ENCODE measurements at places on chromosomes 1 and 21.
A peak's percentile ranks its signal among the peaks of the same experiment; 100 is the strongest.

- DNase-seq, result peak; percentile 74
These were observed 44.7 kb upstream of the GOLT1A start for GRCh38 chr1:204258213-204259115.

DNA sequence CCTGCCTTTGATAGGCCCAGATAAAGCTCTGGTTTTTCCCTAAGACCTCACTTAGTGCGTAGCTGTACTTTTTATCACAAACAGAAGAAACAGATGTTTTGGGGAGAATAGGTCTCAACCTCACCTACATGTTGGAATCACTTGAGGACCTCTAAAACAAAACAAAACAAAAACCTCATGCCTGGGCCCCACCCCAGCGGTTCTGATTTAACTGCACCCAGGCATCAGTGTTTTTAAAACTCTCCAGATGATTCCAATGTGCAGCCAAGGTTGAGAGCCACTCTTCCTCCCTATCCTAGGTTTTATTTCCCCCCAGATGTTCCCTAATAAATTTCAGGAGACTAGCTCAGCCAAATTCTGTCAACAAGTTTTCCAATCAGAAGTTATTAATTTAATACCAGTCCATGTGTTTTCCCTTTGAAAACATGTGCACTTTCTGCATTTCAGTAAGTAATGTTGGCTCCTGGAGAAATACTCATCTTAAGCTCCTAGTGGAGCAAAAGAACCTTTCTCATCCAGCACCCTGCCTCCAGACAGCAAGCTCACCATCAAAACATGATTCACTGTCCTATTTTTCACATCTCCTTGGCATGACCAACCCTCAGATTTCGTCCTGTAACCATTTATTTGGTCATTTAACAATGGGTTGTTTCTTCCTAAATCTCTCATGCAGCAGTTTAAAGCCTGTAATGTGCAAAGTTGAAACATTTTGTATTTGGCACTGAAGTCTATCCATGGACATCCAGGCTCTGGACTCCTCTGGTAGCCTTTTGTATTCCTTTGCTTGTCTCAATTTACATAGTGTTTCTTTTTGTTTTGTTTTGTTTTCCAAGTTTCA, 27.5 kb downstream of the LRRC8C start:
- DNase-seq, result no peak

DNA sequence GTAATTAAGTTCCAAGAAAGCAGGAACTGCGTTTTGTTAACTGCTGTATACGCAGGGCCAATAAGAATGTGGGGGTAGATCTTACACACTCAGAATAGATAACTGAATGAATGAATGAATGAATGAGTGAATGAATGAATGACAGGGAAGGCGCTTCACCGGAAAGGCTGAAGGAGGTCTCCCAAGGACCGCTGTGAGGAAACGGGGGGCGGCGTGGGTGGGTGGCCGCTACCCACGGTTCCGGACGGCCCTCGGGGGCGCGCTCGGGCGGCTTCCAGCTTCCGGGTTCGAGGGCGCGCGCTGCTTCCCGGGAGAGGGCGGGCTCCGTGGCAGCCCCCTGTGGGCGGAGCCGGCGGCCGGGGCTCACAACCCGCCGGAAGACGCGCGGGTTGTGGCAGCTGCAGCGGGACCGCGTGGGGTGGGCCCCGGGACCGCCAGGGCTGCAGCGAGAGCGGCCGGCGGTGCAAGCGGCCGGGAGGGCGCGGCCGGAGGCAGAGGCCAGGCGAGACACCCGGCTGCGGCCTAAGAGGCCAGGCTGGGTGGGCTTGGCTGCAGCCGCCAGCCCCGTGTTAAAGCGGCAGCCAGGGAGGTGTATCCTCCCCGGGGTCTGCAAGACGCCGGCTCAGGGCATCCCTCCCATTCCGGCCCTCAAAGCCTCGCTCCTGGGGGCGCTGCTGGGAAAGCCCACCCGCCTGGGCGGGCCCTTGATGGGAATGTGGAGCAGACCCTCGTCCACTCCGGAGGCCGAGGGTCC, at the start of gene ZFP69:
TSS of gene ZFP69 (plus strand) at position 367 of the 754 bp plus-strand sequence. CDS start 2,072 bp downstream, outside the sequence.
- peak; percentile 78 for DNase-seq

GRCh38 chr21:37041706-37042271, 31.1 kb downstream of the PIGP start:
- DNase-seq, result no peak

DNA sequence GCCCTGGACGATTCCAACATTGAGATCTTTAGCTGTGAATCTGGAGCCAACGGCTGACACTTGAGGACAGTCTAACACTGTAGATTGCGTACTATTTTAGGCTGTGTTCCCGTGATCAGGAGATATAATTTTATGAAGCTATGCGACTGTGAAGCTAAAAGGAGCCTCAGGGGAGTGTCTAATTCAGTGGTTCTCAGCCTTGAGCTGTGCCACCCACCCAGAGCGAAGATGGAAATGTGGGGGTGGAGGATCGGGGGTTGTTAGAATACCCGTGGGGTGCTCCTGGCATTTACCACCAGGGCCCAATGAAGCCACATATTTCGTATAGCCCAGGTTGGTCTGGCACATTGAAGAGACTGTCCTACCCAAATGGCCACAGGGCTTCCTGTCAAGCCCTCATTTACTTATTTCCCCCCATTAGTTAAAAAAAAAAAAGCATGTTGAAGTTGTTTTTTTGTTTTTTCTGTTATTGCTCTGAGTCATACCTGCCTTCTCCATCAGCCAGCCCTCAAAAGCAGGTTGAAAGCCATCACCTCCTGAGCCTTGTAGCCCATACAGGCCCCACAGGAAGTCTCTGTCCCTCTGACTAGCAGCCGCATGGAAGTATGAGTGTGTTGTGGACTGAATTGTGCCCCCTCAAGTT, 141.7 kb downstream of the GALNT2 start:
- DNase-seq, result no peak

DNA sequence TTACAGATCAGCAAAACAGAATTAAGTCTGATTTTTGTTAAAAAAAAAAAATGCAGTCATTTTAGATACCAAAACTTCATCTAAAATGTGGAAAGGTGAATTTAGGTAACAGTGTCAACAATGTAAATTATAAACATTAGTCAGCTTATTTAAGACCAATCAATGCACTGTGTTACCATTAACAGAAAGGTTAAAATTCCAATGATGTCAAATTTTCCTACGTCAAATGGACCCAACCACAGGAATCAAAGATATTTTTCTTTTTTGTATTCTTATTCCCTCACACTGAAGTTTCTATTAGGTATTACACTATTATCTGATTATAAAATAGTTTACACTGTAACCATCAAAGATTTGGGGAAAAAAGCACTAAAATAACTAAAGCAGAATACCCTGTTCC, 6.5 kb downstream of the ARHGAP29 start:
- no peak for DNase-seq

DNA sequence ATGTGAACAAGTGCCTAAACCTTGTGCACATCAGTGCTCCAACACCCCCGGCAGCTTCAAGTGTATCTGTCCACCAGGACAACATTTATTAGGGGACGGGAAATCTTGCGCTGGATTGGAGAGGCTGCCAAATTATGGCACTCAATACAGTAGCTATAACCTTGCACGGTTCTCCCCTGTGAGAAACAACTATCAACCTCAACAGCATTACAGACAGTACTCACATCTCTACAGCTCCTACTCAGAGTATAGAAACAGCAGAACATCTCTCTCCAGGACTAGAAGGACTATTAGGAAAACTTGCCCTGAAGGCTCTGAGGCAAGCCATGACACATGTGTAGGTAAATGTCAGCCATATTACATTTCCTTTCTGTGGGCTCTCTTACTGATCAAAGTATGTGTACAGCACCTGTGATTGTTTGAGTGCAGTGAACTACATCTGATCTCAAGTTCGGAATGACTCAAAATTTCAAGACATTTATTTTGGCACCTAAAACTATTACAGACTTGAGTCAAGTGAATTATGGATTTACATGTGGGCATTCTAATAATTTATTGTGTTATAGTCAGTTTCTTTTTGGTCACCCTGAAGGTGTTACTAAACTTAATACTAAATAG, 196.5 kb downstream of the TPR start:
- no peak for DNase-seq

DNA sequence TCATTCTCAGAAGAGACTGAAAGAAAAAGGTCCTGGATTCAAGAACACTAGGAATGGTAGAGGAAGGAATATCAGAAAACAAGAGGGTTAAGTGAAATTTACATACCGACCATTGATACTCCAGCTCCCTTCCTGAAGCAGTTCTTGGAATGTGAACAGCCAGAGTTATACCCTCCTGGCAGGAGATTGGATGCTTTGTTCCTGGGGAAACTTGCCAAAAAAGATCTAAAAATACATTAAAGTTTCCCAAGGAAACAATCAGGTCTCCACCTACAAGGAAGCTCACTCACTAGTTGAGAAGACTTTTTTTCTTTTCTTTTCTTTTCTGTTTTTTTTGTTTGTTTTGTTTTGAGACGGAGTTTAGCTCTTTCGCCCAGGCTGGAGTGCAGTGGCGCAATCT, 91.1 kb downstream of the HLX start:
- peak; percentile 31 for DNase-seq

GRCh38 chr1:228362141-228362883, 44.3 kb downstream of the TRIM11 start:
- DNase-seq, result no peak

- no peak for DNase-seq
These were observed 112.8 kb upstream of the ADAMTS5 start for GRCh38 chr21:27079636-27080240.

- no peak for DNase-seq
These were observed 391.5 kb downstream of the NTNG1 start for GRCh38 chr1:107532318-107532717.

GRCh38 chr1:192243721-192244120, 73.1 kb upstream of the RGS21 start:
- DNase-seq, result peak; percentile 9

- DNase-seq, result no peak
These were observed 53.1 kb upstream of the CD55 start for GRCh38 chr1:207268337-207268736.

DNA sequence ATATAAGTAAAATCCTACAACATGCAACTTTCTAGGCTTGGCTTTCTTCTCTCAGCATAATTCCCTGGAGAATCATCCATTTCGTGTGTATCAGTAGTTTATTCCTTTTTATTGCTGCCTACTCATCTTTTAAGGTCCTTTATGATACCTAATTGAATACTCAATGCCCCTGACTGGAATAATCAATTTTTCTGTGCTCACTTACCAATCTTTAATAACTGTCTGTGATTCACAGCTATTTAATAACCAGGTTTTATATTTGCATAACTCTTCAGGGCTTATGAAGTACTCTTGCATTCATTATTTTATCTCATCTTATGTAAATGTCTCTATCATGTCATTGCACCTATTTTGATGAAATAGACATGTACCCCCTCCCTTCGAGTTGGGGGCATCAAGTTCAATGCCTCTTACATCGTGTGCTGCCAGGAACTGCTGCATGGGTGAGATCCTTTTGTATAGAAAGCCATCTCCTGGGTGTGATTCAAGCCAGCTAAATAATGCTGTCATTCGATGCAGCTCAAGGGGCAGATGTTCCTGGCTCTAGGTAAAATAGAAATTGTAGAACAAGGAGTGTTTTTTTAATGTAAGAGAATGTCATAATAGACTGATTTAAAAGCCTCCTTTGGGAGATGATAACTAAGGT, 222.7 kb downstream of the SLC35F3 start:
- DNase-seq, result no peak

DNA sequence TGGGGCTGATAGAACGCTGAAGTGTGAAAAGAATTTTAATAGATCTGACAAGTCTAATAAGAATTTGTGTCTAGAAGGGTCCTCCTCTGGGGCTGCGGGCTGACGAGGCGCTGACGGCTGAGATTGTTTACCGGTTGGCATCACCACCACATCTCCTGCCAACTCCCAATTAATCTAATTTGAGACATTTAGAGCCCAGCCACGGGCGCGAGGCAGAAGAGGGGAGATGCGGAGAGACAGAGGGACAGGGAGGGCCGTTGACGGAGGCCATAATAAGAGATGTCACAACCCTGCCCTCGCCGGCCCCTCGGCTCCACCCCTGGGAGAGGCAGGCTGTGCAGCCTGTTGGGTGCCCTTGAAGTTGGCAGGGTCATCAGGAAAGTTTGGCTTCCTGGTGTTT, 109.3 kb downstream of the PAX7 start:
- DNase-seq, result no peak

DNA sequence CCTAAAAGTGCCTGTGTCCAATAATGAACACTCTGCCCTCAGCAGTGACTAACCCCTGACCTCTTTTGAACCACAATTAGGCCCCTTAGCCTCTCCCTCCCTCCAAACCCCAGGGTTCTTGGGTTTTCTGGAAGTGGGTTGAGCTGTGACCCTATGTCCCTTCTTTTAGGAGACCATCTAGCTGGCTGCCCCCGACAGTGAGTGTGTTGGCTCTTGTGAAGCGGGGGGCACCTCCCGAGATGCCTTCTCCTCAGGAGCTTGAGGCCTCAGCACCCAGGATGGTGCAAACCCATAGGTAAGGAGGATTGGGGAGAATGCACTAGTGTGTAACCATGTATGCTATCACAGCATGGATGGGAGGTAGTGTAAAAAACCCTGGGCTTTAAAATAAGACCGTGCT, 7.3 kb downstream of the RUSC1 start:
- no peak for DNase-seq

DNA sequence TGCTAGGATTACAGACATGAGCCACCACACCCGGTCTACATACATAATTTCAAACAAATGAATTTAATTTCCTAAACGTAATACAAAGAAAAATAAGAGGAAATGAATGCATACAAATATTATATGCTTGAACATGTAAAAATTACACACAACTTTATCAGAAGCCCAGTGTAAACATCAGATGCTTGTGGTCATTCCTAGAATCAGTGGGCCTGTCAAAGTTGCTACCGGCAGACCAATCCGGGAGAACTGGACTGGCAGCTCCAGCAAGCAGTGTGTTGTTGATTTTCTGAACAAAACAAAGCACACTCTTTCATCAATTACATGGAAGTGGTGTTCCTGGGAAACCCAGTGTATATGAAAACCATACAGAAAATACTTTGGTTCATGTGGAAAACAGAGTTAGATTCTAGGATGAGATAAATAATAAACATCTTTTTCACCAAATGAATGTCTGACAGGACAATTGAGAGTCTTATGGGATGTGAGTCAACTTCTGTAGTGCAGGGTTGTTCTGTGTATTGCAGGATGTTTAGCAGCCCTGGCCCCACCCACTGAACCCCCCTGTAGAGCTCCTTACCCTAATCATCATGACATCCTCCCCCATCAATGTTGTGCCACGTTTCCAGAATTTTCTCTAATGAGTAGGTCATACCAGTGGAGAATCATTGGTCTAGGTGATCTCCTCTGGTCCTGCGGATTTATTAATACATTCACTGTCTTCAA, 33.8 kb downstream of the MFSD2A start:
- DNase-seq, result no peak

- no peak for DNase-seq
These were observed 11.9 kb downstream of the CEP350 start for GRCh38 chr1:179966551-179966950.

DNA sequence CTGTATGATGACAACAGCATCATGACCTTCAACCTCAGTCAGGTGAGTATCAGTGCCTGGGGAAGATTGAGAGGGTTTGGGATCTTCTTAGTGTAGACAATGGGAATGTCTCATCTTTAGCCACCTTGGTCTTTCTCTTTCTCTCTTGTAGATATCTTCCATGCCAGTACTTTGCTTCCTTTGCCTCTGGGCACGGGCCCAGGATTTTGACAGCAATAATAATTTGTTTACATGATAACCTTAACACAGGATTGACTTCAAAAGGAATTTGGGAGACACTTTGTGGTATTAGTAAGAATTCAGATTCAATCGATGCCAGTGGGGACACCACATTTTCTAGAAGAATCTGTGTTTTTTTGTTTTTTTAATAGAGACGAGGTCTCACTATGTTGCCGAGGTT, 12.1 kb upstream of the PIGV start:
- no peak for DNase-seq

- DNase-seq, result no peak
These were observed 4.0 kb upstream of the RCAN1 start for GRCh38 chr21:34618941-34619340.

All from EL (cell line).